Spleen (tissue), 13 donors: ENCODE measurements at places on chromosomes 4 and X.

GRCh38 chr4:141348125-141348524, 127.4 kb downstream of the ZNF330 start:
- DNase-seq: no peak

DNA sequence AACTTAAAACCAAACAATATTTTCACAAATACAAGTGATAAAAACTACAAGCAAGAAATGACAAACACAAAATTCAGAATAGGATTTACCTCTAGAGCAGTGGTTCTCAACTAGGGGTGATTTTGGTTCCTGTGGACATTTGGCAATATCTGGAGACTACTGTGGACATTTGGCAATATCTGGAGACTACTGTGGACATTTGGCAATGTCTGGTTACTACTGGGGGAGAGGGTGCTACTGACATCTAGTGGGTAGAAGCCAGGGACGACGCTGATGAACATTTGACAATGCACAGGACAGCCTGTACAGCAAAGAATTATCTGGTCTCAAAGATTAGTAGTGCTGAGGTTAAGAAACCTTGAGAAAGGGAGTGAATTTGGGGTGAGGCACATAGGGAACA, 169.8 kb downstream of the CLCN4 start:
- DNase-seq: no peak

- DNase-seq: no peak
Observed at GRCh38 chr4:183163135-183163534, 64.1 kb downstream of the WWC2 start.

- no peak for DNase-seq
Observed at GRCh38 chrX:19698691-19699090, 183.4 kb upstream of the MAP3K15 start.

GRCh38 chr4:6767748-6768538, 14.6 kb upstream of the KIAA0232 start:
- no peak for DNase-seq

DNA sequence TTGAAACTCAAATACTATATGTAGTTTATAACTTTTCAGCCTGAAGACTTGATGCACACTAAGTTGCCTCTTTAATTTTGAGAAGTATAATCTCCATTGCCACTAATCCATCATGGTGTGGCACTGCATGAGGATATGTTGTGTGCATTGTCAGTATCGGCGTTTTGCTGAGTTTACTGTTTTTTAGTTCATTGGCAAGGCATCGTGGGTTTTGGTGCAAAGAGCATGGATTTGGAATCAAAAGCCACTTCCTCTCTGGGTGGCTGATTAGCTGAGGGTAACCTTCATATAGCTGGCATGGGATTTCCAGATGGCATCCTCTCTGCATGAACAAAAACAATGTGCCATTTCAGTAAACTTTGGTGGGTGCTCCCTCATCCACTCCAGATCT, 38.7 kb downstream of the FHL1 start:
- DNase-seq: no peak

GRCh38 chr4:40350627-40351227, 15.6 kb downstream of the CHRNA9 start:
- no peak for DNase-seq

DNA sequence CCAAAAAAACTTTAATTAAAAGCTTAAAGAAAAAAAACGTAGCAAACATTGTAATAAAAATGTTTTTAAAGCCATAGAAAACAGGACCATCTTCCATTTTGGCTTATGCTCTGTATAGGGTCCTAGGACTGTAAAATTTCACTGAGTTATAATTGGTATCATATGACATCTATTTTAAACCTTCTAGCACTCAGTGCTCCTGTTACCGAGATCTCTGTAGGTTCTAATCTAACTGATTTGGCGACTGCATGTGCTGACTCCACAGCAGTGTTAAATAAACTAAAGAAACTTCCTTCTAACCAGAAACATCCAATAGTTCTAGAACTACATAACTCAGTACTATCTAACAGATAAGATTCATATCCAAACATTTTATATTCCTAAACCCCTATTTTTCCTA, at the start of gene ASB11:
TSS of gene ASB11 (minus strand) at position 132 of the 400 bp plus-strand sequence. CDS start at position 97, 35 bp downstream.
- DNase-seq: no peak

DNA sequence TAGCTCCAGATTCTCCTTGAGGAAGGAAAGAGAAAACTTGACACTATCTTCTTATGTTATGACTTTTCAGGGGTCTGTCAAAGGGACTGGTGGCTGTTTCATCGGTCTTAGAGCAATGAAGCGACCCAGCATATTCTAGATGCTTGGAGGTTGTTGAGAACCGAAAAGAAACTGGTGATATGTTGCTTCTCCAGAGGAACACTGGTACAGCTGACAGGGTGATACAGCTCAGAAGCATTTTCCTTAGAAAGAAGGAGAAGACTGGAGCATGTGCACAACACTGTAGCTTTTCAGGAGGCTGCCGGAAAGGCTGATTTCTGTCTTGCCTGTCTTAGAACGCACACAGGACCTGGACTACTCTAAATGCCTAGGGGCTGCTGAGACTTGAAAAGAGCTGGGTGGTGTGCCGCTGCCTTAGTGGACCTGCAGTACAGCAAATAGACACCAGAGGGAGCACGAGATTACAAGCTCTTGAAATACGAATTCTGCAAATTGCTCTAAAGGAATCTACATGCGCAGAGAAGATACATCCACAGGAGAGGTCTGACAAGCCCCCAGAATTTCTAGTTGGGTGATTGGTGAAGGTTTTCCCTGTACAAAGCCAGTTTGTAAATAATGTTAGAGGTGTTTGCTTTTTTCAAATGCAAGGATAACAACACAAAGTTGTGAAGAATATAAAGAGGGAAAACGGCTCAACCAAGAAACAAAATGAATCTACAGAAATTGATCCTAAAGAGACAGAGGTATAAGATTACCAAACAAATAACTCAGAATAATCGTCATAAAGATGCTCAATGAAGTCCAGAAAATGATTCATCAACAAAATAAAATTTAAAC, 223.1 kb upstream of the DMD start:
- DNase-seq: no peak

DNA sequence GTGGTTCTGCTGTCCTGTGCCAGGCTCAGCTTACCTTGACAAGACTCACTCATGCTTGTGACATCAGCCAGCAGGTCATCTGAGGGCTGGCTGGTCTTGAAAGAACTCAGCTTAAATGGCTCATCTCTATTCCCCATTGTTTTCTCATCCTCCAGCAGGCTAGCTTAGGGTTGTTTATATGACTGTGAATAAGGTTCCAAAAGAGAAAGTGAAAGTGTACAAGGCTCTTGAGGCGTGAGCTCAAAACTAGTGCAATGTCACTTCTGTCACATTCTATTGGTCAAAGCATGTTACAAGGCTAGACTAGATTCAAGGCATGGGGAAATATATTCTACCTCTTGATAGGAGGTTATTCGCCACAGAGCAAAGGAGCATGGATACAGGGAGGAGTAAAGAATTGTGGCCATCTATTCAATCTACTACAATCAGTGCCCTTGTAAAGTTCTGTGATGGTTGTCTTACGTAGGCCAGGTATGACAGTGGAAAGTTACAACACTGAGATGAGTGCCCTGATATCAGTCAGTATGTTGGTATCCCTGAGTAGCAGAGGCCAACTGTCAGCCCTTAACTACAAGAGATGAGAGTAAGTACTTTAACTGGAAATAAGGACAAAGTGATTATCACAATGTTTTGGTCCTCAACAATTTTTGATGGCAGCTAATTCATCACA, 19.8 kb upstream of the TMLHE start:
- no peak for DNase-seq
